NCI-H187 (cell line): ENCODE measurements at places on chromosomes 12 and 14.
A peak's percentile ranks its signal among the peaks of the same experiment; 100 is the strongest.

DNA sequence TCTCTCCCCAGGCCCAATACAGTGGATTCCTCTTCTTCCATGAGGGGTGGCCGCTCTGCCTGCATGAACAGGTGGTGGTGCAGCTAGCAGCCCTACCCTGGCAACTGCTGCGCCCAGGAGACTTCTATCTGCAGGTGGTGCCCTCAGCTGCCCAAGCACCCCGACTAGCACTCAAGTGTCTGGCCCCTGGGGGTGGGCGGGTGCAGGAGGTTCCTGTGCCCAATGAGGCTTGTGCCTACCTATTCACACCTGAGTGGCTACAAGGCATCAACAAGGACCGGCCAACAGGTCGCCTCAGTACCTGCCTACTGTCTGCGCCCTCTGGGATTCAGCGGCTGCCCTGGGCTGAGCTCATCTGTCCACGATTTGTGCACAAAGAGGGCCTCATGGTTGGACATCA lies 3.8 kb downstream of the ARHGEF40 start:
- DNase-seq: no peak

DNA sequence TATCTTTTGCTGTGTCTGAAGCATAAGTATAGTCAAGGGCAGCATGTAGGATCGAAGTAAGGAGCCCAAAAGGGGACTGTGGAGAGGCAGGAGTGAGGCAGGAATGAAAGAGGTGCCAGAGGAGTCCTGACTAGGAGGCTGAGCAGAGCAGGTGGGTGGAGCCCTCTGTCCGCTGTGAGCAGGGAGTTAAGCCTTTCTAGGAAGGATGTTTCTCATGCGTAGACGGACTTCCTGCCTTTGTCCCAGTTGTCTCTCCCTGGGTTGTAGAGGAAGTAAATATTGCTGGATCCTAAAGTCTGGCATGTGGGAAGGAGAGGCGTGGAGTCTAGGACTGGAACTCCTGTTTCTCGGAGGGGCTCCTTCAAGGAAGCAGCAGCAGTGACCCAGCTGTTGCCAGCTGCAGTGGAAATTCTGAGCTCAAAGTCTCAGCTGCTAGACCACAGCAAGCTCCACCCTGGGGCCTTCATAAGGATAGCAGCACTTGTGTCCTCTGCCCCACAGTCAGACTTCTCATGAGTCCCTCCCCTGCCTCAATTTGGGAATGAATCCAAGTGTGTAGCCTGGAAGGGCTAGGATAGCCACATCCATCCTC lies 44.0 kb downstream of the RBMS2 start:
- DNase-seq: no peak

DNA sequence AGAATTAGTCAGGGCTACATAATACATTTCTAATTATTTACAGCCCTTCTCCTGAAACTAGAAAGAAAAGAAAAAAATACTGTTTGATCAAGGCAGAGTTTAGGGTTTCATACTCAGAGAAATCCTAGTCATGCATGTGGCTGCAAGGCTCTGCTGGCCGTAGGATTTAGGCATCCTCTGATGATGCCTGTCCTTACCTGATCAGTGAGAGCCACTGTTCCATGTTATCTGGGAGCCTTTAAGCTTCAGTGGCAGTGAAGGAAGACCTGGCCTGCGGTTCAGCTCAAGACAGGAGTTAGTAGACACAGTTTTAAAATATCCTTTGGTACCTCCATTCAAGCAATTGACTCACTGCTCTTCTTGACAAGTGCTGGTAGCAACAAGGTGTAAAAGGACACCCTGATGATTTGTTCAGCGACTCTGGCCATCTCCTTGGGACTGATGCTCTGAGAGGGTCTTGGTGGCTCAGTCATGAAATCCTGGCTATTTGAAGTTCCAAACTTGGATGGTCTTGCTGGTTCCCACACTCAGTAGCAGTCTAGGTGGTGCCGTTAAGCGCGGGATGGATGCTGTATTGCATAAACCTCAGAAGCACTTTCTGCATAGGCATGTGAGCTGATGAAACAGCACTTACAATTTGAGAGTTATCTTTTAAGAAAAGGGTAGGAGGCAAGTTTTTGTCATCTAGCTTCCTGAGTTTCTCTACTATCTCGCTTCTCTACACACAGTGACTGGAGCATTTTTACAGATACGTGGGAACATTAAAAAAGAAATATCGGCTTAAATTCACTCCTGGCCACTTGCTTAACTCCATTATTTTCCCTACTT lies 162.0 kb downstream of the SAMD4A start:
- no peak for DNase-seq

DNA sequence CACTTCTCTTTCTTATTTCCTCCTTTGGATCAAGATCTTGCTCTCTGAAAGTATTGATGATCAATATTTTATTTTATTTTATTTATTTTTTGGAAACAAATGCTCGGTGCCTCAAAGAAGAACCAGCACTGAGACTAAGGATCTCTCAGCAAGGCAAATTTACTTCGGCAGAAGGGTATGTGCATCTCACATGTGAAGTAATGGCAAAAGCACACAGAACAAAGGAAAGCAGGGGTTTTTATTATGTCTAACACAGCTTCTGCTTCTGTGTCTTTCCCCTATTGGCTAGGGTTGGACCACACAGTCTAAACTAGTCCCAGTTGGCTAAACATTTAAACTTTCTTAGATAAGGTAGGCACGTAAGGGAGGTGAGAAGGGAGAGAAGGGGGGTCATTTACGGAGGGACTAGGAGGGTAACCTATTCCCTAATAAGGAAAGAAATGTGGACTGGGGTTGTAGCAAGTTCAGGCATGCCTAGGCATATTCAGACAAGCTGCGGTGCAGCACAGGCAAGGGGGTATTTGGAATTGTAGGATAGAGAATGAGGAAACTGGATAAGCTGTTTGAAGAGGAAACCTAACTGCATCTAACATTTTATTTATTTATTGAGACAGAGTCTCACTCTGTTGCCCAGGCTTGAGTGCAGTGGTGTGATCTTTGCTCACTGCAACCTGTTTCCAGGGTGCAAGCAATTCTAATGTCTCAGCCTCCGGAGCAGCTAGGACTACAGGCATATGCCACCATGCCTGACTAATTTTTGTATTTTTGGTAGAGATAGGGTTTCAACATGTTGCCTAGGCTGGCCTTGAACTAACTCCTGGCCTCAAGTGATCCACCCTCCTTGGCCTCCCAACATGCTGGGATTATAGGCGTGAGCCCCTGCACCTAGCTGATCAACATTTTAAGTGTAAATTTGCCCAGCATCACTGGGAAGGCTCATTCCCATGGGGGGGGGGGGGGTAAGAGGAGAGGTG lies 90.0 kb upstream of the EIF5 start:
- no peak for DNase-seq

DNA sequence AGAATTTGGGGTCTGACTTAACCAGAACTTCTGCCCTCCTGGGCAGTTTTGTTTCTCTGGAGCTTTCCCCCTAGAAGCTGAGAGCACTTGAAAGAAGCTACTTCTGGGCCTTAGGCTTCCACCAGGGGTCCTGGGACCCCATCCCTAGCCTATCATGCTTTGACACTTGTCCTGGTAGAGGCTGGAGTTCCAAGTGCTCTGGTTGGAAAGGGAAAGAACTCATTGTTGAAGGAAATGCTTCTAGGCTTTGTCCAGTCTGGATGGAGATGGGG lies 1.4 kb upstream of the COL2A1 start:
- DNase-seq: no peak

- DNase-seq: peak; percentile 49
Observed at GRCh38 chr14:26191671-26192070, 406.2 kb downstream of the NOVA1 start.

GRCh38 chr14:76307786-76308780 lies 67.9 kb upstream of the ESRRB start:
- no peak for DNase-seq

DNA sequence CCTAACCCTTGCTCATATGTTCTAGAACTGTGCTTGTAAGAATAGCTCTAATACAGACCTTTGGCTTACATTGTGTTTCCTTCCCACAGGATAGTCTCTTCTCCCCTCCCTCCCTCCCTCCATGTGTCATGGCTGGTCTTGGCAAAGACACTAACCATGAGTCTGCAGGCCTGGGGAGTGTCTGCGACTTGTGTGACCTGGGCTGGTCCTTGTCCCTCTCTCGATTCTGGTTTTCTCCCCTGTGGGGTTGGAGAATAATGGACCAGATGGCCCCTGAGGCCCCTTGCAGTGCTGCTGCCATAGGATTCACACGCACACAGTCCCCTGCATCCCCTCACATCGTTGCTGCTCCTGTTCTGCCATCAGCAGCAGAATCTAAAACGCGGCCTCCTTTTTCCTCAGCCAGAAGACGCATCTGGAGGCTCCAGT lies 30.3 kb downstream of the DEGS2 start:
- no peak for DNase-seq

GRCh38 chr12:56158926-56159461 lies 835 bp downstream of the MYL6 start:
- DNase-seq: no peak
